CD8-positive, alpha-beta memory T cell (primary cell): ENCODE measurements at places on chromosomes 13 and 19.

GRCh38 chr13:88142653-88143052 is 471.5 kb downstream of the SLITRK5 start:
- no peak overlapping the region for H3K4me3 ChIP-seq
- H3K4me1 ChIP-seq = no peaks in the 10 kb centered on the region
- no peaks in the 10 kb centered on the region for H3K27me3 ChIP-seq
- H3K36me3 ChIP-seq = no peaks in the 10 kb centered on the region
- DNase-seq = no peak
- H3K27ac ChIP-seq = no peak overlapping the region

DNA sequence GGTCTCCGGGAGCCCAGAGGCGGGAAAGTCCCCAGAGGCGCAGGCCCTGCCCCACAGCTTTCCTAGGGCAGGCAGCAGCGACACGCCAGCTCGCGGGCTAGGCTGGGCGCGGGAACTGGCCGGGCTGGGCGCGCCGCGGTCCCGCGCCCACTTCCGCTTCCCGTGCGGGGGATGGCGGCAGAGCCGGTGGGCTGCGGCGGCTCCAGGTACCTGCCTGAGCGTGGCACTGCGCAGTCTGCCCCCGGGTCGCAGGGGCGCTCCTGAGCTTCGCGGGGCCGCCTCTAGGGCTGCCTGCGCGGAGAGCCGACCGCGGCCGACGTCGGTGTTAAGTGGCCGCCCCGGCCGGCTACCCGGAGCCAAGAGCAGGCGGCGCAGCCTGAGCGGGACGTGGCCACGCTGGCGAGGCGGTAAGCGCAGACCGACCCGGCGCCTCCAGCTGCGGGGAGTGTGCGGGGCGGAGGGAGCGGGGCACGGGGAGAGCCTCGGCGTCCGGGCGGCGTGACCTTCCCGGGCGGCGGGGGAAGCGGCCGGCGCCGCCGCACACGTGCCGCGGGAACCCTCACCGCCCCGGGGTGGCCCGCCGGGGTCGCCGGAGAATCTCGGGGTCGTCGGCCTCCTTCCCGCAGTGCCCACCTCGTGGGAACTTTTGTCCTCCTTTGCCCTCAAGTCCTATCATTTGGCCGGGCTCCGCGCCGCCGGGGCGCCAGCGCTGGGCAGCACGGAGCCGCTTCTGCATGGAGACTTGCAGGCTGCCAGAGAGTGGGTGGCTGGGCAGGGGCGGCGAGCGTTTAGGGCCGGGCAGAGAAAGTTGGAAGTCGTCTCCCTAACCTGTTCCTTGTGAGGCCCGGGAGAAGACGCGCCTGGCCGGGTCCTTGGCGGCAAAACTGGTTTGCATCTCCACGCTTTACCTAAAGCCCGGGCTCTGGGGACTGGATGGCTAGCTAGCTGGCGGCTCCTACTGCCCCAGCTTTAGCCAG is 31.4 kb upstream of the MPHOSPH8 start:
- no peaks in the 10 kb centered on the region for H3K4me1 ChIP-seq
- H3K4me3 ChIP-seq = no peak overlapping the region
- peak; percentile 21 for DNase-seq
- H3K27ac ChIP-seq = no peak overlapping the region
- H3K27me3 ChIP-seq = peaks cover 3% of the 10 kb centered on the region

GRCh38 chr19:58558066-58558622 is at the start of gene UBE2M:
Gene UBE2M, minus strand, starts transcription at chr19:58558611. Its CDS starts 230 bp downstream, at chr19:58558381.
- DNase-seq = peak; percentile 81
- H3K4me1 ChIP-seq = peaks cover 60% of the 10 kb centered on the region
- H3K36me3 ChIP-seq = peaks cover 12% of the 10 kb centered on the region
- peak within 1 kb of the TSS; percentile 100 for H3K4me3 ChIP-seq
- H3K27me3 ChIP-seq = no peaks in the 10 kb centered on the region

- H3K4me3 ChIP-seq = no peak overlapping the region
- peaks cover 3% of the 10 kb centered on the region for H3K27me3 ChIP-seq
- no peaks in the 10 kb centered on the region for H3K36me3 ChIP-seq
- no peaks in the 10 kb centered on the region for H3K4me1 ChIP-seq
Observed at GRCh38 chr13:106515635-106516254, 19.7 kb downstream of the EFNB2 start.

GRCh38 chr13:95603887-95604555 is 40.5 kb downstream of the DZIP1 start:
- H3K27ac ChIP-seq = no peak overlapping the region
- no peak for DNase-seq
- H3K4me1 ChIP-seq = no peaks in the 10 kb centered on the region
- H3K27me3 ChIP-seq = peaks cover 6% of the 10 kb centered on the region

- no peak overlapping the region for H3K27ac ChIP-seq
- H3K4me3 ChIP-seq = no peak overlapping the region
- DNase-seq = no peak
- H3K27me3 ChIP-seq = peaks cover 24% of the 10 kb centered on the region
Observed at GRCh38 chr19:39080431-39080830, 3.7 kb upstream of the ACP7 start.

DNA sequence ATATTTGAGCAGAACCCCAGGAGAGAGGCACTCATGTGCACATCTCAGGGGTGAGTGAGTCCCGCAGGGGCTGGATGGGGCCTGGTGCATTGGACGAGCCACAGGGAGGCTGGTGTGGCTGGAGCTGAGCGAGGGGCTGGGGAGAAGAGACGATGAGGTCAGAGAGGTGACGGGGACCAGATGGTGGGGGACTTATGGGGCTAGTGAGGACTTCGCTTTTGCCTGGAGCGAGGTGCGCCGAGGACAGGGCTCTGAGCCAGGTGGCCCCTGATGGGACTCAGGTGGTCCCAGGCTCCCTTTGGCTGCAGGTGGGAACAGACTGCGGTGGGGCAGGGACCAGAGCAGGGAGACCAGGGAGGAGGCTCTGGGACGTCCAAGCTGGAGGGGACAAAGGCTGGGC is 6.9 kb upstream of the FXYD3 start:
- DNase-seq = no peak
- H3K27me3 ChIP-seq = no peaks in the 10 kb centered on the region
- no peaks in the 10 kb centered on the region for H3K4me1 ChIP-seq
- no peaks in the 10 kb centered on the region for H3K36me3 ChIP-seq
- H3K4me3 ChIP-seq = no peak overlapping the region
- no peak overlapping the region for H3K27ac ChIP-seq

GRCh38 chr13:106416645-106417044 is 118.8 kb downstream of the EFNB2 start:
- no peak overlapping the region for H3K27ac ChIP-seq
- H3K36me3 ChIP-seq = no peaks in the 10 kb centered on the region
- H3K4me3 ChIP-seq = no peak overlapping the region

GRCh38 chr19:43519436-43520088 is 7.4 kb downstream of the ETHE1 start:
- no peaks in the 10 kb centered on the region for H3K36me3 ChIP-seq
- no peaks in the 10 kb centered on the region for H3K27me3 ChIP-seq
- H3K27ac ChIP-seq = no peak overlapping the region
- H3K4me3 ChIP-seq = no peak overlapping the region
- peak; percentile 65 for DNase-seq
- peaks cover 4% of the 10 kb centered on the region for H3K4me1 ChIP-seq

DNA sequence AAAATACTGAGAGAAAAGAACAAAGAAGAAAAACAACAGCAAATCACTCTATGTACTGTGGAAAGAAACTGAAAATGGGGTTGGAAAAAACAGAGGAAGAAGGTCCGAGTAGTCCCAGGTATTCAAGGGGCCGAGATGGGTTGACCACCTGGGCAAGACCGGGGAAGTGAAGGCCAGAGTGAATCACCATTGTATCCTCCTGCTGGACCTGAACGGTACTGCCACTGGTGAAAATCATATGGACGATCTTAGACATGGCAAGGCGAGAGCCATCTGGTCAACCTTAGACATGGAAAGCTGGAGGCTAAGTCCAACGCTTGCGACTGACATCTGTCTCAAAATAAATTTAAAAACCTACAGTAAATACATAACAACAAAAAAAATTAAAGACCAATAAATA is 44.4 kb upstream of the ZNF91 start:
- no peak overlapping the region for H3K4me3 ChIP-seq
- H3K36me3 ChIP-seq = no peaks in the 10 kb centered on the region
- no peak overlapping the region for H3K27ac ChIP-seq
- no peak for DNase-seq
- H3K27me3 ChIP-seq = no peaks in the 10 kb centered on the region

GRCh38 chr19:54405628-54406027 is 9.6 kb upstream of the TTYH1 start:
- no peaks in the 10 kb centered on the region for H3K27me3 ChIP-seq
- DNase-seq = no peak
- H3K4me3 ChIP-seq = no peak overlapping the region
- no peak overlapping the region for H3K27ac ChIP-seq
- H3K36me3 ChIP-seq = no peaks in the 10 kb centered on the region

DNA sequence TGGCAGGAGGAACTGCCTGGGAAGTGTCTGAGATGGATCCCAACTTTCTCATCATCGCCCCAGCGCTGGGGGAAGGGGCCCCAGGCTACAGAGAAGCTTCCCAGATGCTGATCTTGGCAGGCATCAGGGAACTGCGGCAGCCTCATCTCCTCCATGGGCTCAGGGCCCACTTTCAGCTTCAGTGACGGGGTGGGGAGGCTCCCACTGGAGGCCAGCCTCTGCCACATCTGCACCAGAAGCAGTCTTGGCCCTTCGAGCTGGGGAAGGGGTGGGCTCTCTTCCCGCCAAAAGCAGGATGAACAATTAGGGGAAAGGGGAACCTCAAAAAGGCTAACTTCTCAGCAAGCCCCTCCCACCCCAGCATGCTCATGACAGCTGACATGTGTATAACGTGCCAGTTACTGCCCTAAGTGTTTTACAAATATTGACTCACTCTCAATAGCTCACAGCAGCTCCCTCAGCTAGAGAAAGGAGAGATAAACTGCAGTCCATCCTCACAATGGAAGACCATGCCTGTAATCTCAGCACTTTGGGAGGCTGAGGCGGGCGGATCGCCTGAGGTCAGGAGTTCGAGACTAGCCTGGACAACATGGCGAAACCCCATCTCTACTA is 7.1 kb upstream of the S1PR2 start:
- H3K4me3 ChIP-seq = no peak overlapping the region
- no peak overlapping the region for H3K27ac ChIP-seq
- no peak for DNase-seq
- H3K4me1 ChIP-seq = peaks cover 17% of the 10 kb centered on the region
- H3K36me3 ChIP-seq = no peaks in the 10 kb centered on the region

- no peaks in the 10 kb centered on the region for H3K36me3 ChIP-seq
- H3K4me3 ChIP-seq = no peak overlapping the region
- H3K4me1 ChIP-seq = no peaks in the 10 kb centered on the region
- no peak overlapping the region for H3K27ac ChIP-seq
Observed at GRCh38 chr19:57068921-57069697, 50.7 kb upstream of the USP29 start.

- H3K4me3 ChIP-seq = no peak overlapping the region
- no peak overlapping the region for H3K27ac ChIP-seq
- peak; percentile 38 for DNase-seq
- H3K4me1 ChIP-seq = no peaks in the 10 kb centered on the region
Observed at GRCh38 chr19:10858204-10858828, 10.1 kb downstream of the C19orf38 start.

DNA sequence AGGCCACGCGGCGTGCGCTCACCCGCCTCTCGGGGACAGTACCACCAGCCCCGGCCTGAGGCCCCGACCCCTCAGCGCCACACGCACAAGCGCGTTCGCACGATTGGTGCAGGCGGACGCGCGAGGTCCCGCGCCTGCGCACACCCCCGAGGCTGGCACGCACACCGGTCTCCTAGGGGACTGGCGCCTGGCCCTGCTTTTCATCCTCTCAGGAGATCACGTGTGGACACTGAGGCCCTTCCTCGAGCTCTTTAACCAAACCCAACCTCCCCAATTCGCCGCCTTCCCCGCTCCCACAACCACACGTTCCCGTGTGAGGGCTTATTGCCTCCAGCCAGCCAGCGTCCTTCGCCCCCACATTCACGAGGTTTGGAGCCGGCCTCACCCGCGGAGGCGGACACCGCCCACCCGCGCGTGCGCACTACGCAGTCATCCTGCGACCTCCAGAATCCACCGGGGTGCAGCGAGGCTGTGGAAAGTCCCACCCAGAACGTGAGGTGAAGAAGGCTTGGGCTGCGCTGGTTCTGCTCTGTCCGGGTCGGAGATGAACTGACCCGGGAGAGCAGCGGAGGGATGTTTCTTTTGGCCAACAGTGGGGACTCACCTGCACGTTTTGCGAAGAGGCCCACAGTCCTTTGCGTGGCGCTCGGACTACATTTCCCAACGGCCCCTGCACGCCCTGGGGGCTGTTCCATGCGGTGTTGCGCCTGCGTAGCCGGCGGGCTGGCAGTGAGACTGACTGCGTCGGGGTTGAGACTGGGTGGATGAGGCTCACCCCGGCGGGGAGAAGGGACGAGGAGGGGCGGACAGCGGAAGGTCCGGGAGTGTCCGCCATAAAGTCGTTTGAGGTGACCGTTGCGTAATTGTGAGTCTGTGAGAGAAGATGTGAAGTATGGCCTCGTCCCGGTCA is 539 bp upstream of the ZNF667 start:
- no peaks in the 10 kb centered on the region for H3K36me3 ChIP-seq
- H3K4me1 ChIP-seq = no peaks in the 10 kb centered on the region
- peak overlapping the region; percentile 43 for H3K4me3 ChIP-seq
- H3K27ac ChIP-seq = no peak overlapping the region

DNA sequence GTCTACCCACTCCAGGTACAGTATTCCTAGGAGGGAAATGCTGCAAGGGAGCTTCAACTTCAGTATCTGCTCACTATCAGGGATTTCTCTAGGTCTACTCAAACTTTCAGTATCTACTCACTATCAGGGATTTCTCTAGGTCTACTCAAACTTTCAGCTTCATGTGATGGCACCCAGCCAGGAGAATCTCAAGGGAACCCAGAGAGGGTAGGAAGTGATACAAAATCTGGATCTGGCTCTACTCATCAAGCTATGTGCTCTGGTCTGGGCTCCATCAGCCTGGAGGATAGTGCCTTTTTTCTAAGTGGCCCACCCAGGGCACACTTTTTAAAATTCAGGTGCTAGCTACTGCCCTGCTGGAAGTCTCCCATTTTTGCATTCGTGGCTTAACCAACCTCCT is 52.3 kb upstream of the FNDC3A start:
- no peak for DNase-seq
- no peaks in the 10 kb centered on the region for H3K27me3 ChIP-seq
- no peaks in the 10 kb centered on the region for H3K36me3 ChIP-seq
- H3K4me3 ChIP-seq = no peak overlapping the region

- no peaks in the 10 kb centered on the region for H3K27me3 ChIP-seq
- no peaks in the 10 kb centered on the region for H3K4me1 ChIP-seq
- no peak for DNase-seq
- no peak overlapping the region for H3K27ac ChIP-seq
- H3K4me3 ChIP-seq = no peak overlapping the region
Observed at GRCh38 chr13:33053397-33054066, 37.3 kb downstream of the KL start.

DNA sequence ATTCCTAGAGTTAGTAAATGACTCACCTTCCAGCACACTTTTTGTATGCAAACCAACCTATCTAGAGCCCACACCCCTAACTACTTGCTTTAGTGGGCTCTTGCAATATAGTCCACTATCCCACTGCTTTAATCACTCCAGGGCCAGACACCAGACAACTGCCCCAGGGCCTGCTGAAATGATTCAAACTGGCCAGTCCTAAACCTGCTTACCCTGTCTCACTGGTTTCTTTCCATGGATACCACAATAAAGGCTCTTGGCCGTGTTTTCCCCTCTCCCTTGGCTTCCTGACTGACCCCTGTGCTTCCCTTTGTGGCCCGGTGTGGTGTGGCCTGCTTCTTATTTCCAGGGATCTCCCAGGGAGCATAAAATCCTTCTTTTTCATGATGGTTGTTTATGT is 14.6 kb downstream of the HS6ST3 start:
- no peaks in the 10 kb centered on the region for H3K4me1 ChIP-seq
- H3K4me3 ChIP-seq = no peak overlapping the region
- H3K27ac ChIP-seq = no peak overlapping the region
- DNase-seq = no peak
